ENCODE measurements at places on chromosomes 7 and 10.
A peak's percentile ranks its signal among the peaks of the same experiment; 100 is the strongest.

DNA sequence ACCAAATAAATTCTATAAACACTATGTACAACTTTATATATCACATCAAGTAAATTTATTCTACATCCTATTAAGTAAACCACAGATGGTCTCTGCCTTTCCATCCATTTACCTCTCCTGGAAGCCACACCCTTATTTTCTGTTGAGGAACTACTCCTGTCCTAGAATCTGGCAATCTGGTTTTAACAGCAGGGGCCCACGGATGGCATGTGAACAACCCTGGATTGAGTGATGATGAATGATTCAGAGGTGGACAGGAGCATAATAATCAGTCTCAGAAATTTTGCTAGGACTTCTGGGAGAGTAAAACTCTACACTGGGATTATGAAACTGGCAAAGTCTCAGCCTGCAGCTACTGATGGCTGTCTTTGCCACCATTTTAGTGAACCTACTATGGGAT, 54.1 kb downstream of the CDK6 start:
- DNase-seq = no peak

DNA sequence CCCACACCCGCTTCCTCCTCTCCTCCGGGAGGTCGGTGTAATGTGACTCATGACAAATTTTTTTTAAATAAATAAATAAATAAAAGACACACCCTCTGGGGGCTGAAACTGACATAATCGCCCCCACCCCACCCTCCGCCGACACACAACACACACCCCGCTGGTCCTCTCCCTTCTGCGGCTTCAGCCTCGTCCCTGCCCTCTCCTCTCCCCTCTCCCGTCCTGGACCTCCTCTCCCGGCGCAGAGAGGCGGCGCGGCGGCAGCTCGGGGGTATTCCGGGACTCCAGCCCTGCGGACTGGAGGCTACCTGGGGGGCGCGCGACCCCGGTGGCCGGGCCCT, 686 bp downstream of the ABI1 start:
- DNase-seq = peak; percentile 47

- DNase-seq = no peak
These were observed 10.3 kb downstream of the MAT1A start for GRCh38 chr10:80279146-80279545.

GRCh38 chr7:157150882-157151281, 12.2 kb downstream of the UBE3C start:
- peak; percentile 40 for DNase-seq

- no peak for DNase-seq
These were observed 110.2 kb downstream of the ST8SIA6 start for GRCh38 chr10:17344206-17344605.

GRCh38 chr10:48501787-48502771, 102.8 kb downstream of the ARHGAP22 start:
- no peak for DNase-seq

DNA sequence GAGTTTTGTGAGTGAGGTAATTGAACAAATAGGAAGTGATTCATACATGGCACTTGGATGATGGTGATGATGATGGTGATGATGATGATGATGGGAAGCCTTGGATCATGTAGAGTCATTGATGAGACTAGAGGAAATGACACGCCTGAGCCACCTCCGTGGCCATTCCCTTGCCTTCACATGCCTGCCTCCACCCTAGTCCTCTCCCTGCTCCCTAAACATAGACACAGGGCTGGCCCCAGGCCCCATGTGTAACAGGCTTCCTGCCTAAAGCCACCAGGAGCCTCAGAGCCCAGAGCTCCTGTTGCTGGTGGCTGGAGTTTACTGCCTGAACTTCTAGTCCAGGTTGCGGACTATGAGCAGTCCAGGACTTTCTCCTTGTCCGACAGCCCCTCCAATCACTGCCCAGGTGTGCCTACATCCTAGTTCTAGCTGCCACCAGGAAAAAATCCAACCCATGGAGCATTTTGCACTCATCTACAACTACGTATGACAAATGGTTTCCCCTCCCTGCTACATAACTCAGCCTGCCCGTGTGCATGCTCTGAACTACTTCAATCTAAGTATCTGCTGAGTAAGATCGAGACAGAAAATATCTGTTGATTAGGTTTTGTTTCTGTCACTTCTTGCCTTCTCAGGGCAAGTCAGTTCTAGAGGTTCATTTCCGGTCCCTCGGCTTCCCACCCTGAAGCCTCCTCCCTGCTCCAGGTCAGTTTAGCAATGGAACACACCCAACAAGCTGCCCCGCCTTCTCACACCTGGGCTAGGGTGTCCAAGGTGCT, 35.5 kb upstream of the KDM7A start:
- no peak for DNase-seq

- no peak for DNase-seq
These were observed 4.0 kb downstream of the CALD1 start for GRCh38 chr7:134783294-134784069.

DNA sequence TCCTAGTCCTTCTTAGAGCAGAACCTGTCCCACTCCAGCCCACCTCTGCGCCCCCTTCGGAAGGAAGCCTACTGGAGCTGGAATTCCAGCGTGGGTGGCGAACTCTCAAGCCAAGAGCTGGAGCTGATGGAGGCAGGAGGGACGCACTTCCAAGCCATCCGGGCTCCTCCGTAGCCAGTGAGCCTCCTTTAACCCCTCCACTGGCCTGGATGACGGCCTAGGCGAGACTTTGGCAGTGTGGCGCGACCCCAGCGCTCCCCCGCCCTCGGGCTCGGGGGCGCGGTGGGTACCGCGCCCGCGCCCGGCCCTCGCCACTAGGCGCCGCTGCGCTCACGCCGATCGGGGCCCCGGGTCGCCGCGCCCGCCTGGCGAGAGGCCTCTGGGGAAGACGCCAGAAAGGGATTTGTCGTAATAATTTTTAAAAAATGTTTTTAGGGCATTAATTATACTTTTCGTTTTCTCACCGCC, 5.1 kb upstream of the EMX2 start:
- peak; percentile 43 for DNase-seq

DNA sequence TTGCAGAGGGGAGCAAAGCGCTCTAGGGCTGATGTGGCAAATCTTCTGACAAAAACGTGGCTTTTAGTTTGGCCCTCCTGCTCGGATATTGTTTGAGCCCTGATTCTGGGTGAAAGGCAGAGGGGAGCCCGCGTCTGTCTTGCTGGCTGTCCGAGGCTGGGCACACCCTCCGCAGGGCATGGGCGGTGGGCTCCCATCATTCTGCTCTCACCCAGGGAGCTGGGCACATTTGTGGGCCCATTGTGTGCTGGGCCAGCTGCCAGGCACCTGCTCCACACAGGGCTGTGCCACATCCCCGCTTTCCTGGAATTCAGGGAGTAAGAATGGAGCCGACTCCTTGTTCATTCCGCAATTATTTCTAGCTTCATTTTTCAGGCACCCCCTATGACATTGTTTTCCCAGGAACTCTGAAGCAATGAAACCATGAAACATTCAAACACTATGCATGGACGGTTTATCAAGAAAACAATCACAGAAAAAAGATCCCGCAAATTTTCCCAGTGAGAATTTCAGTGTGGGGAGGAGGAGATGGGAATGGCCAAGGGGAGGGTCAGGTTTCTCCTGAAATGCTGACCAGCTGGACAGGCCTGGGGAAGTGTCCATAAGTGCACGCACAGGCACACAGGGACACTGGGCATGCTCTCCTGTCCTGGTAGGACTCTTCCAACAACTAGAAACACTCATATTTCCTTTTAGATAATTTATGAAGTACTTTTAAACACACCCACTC, 341.1 kb downstream of the CXCL12 start:
- no peak for DNase-seq

- no peak for DNase-seq
These were observed 1196.9 kb downstream of the SORCS3 start for GRCh38 chr10:105837951-105838350.

- DNase-seq = peak; percentile 69
These were observed 13.1 kb downstream of the UMAD1 start for GRCh38 chr7:7653593-7654187.

DNA sequence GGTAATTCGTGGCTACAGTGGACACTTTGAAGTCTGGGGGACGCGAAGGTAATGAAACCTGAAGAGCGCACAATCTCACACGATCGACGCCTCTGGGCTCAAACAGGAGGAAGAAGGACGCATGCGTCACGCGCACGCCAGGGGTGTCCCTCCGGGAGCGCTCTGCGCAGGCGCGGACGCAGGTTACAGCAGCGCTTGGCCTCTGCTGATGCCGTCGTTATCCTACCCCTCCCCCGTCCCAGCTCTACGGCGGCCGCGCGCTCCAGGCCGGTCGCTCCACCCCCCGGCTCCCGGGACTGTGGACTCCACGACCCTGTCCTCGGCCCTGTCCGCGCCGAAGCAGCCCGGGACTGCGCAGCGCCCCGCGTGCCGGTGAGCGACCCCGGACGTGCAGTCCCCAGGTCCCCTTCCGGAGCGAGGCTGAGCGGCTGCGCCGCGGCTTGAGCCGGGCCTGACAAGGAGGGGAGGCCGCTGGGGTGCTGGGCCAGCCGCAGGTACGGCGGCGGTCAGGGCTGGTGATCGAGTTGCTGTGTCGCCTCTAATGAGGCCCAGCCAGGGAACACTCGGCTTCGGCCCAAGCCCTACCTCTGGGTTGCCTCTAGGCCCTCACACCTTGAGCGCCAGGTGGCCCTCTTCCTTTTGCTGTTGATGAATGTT, at the start of gene TMEM106B:
TMEM106B (plus strand) TSS at position 241 of the 657 bp plus-strand sequence. CDS start 3,517 bp downstream, outside the sequence.
- DNase-seq = peak; percentile 97

Data from WTC11 (cell line).